ENCODE measurements at places on chromosomes 6 and 20.

DNA sequence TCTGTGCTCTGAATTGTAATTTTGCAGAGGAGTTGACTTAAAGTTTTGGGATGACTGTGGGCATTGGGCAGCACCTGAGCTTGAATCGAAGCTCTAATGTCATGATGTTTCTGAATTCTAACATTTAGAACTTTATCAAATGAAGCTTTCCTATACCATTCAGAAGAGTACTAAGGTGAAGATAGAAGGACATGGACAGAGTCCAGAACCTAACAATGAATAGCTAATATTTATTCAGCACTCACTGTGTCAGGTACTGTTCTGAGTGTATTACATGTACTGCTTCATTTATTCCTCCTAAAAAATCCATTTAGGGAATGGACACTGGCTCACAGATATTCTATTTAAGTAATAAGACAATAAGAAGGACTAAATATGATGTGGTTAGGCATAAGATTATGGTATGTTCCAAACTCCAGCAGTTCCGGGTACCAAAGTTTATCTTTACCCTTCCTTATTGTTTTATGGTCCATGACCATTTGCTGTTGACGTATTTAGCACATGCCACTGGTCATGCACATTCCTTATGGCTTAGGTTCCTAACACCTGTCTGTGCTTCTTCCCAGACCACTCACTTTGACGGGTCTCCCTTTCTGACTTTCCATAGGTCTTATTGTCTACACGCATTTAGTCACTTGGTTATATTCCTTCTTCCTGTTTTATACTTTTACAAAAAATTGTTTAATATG lies 20.3 kb downstream of the BCKDHB start:
- DNase-seq, result no peak

DNA sequence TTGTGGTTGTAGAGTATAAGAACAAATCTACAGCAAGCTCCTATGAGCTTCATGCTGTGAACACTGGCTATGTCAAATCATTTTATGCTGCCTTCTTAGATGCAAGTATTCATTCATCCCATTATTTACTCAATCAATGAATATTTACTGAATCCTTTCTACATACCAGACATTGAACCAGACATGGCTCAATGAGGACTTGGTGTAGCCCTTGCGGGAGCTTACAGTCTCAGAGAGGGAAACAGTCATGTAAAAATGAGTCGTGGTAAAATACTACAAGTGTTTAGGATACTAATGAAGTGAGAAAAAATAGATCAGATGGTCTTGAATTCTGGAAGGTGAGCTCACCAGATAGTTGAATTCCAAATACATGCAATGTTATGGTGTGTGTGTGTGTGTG lies 44.8 kb upstream of the ENPP1 start:
- no peak for DNase-seq

GRCh38 chr6:26249707-26249956 lies 115.4 kb upstream of the BTN3A2 start:
- DNase-seq, result no peak

DNA sequence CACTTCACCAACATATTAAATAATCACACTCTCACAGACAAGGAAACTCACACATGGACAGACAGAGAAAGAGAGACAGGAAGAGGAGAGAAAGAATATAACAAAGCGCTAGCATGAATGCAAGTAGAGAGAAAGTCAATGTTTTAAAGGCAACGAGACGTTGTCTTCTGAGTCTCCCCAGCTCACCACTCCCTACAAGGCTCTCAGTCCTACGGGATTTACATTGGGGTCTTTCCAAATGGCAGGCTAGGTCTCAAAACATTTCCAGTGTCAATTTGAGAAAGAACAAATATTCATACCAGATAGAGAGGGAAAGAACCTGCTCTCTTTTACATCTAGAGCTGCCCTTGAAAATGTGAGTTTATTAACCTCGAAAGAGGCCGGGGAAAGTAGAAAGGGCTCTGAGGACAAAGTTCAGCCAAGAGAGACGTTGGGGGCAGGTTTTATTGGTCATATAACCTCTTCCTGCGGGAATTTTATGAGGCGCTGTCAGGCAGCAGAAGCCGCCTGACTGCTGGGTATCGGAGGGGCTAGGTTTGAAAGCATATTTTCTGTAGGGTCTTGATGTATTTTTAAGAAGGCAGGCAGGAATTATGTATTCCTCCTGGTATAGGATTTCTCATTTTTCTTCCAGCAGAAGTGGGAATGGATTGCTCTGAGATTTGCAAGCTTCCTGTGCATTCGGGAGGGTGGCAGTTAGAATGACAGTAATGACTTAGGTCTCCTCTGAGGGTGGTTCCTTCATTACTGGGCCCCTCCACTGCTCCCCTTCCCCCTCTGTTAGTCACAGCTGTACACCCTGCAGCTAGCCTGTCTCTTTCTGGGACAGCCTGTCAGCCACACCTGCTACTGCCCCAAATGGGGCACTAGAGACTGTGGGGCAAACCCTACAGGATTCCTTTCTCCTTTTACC lies 34.4 kb upstream of the KIF16B start:
- no peak for DNase-seq

DNA sequence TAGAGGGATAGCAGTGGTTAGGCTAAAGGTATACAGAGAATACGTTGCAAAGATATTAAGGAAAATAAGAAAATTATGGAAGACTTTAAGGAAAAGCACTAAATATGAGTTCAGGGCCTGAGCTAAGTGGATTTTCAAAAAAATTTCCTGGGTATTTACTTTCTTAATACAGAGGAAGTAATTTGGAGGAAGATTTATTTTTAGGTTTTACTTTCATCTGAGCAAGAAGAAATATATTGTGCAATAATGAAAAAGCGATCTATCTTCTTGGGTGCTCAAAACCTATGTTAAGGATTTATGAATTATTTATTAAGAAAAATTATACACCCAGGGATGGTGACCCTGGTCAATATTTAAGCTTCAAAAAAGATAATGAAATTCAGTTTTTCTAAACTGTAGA lies 224.7 kb downstream of the PLCB1 start:
- DNase-seq, result no peak

GRCh38 chr6:90074161-90074850 lies 180.0 kb downstream of the GJA10 start:
- no peak for DNase-seq

DNA sequence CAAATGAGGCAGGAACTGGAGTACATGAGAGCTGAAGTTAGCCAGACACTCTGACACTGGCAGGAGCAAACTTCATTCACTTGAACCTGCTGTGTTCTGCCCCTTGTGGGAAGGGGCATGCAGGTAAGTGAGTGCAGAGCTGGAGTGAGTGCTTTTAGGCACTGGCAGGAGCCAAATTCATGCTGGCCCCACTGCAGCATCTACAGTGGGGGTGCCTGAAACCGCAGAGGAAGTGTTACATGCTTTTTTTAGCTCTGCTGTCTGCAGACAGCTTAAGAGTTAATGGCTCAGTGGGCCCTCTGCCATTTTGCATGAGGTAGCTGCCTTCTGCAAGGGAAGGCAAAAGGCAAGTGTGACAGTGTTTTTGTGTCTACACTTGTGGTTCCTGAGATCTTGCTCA lies 167.9 kb upstream of the SYNCRIP start:
- DNase-seq, result no peak

DNA sequence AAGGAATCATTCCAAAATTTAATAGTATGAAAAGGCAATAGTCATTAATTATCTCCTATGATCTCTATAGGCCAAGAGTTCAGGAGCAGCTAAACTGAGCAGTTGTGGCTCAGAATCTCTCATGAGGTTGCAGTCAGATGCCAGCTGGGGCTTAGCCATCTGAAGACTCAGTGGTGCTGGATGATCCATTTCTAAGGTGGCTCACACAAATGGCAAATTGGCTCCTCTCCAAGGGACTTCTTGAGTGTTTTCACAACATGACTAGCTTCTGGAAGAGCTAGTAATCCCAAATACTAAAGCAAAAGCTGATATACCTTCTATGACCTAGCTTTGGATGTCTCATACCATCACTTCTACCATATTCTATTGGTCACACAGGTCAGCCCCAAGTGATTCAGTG lies 104.2 kb downstream of the HAO1 start:
- no peak for DNase-seq

DNA sequence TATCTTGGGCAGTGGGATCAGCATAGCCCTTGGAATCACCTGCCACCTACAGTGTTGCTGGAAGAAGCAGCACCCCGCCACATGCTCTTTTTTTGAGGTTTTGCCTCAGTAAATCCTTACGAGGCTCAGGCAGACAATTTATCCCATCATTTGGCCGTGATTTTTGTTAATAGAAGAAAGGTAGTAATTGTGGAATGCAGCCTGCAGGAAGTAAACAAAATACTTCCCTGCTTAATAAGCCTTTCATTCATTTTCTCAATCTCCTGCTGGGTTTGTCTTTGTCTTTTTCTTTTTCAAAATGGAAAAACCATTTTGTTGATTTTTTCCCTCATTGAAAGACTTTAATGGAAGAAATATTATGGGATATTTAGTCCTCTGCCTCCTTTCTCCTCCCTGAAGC lies 93.7 kb upstream of the CD83 start:
- no peak for DNase-seq

GRCh38 chr6:18596531-18596835 lies 209.3 kb downstream of the RNF144B start:
- DNase-seq, result no peak

DNA sequence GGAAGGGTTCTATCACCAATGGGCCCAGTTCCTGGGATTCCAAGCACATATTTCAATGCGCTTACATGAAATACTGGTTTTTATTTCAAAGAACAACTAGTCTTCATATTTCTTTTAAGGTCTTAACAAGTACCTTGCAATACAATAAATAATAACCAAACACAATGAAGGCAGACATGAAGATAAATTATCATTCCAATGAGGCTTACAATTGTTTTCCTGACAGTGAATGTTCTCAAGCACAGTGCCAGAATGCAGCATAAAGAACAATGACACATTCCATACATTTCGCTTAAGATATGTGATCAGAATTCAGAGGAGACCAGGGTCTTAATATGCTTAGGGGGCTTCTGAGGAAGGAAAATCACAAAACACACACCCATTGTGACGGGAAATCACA lies 26.3 kb downstream of the RAMACL start:
- DNase-seq, result no peak

- DNase-seq, result no peak
Measured at GRCh38 chr20:18728870-18729224, 84.7 kb upstream of the SCP2D1 start.

DNA sequence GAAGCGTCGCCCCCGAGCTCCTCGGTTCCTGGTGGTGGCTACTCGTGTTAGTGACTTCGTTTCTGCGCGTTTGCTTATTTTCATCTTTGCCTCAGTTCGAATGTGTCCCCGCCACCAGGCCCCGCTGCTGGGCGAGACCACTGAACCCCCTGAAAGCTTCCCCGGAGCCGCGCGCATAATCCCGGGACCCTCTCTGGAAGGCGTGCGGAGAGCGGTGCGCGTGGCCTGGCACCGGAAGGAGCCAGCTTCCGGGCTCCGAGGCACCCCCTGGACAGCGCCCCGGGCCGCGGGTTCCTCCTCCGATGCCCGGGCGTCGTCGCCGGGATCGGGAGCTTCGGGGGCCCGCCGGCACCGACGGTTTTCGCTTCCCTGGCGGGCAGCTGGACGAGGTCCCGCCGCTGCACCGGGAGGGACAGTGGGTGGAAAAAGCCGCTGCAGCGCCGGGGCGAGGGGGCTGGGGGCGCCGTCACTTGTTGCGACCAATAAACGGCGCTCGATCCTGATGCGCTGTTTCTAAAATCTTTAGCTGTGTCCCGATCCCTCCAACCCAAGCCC lies 643 bp upstream of the SLC35D3 start:
- no peak for DNase-seq

DNA sequence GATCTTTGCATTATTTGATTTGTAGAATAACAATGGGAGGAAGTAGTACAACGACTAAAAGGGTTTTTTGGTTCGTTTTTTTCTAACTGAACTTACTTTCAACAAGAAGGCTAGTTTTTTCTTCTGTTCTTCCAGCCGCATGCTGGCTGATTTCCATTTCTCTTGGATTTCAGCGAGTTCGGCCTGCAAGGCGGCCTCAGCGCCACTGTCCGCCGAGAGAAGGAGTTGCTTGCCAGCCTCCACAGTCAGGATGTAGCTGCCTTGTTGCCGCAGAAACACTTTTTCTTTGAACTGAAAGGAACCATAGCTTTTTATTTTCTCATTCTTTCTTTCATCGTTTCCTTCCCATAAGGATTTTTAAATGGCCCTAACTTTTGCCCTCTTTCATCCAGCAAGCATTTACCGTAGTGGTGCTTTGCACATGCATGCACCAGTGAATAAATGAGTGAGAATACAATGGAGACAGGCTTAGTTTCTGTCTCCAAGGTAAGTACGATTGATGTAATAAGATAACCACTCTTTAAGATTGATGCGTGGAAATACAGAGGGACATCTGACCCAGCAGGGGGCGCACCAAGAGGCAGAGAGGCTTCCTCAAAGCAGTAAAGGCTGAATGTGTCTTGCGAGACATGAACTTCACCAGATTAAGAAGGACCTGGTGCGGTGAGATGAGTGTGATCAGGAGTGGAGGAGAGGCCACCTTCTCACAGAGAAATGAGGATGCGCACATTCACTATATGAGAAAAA lies 398.8 kb downstream of the ESR1 start:
- DNase-seq, result peak; percentile 43

GRCh38 chr6:3361312-3362037 lies 95.4 kb downstream of the SLC22A23 start:
- DNase-seq, result no peak

GRCh38 chr20:63861981-63862901 lies 943 bp downstream of the ABHD16B start:
- DNase-seq, result no peak

- no peak for DNase-seq
Measured at GRCh38 chr20:59002874-59003399, 4.1 kb downstream of the CTSZ start.

GRCh38 chr6:29745855-29746449 lies 22.7 kb downstream of the HLA-F start:
- DNase-seq, result no peak

DNA sequence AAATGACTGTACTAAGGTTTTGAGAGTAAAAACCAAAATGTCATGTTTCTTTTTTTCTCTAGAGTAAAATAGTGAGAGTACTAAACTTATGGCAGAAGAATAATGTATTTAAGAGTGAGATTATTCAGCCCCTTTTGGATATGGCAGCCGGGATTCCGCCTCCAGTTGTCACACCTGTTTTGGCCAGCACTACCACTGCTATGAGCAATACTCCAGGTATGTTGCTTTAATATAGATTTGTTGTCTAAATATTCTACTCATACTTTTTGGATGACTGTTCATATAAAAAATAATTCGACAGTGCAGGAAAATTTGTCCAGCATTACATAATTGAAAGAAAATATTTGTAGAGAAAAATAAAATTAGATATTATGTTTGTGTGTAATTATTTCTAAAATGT lies 59.5 kb downstream of the SCAF8 start:
- no peak for DNase-seq

DNA sequence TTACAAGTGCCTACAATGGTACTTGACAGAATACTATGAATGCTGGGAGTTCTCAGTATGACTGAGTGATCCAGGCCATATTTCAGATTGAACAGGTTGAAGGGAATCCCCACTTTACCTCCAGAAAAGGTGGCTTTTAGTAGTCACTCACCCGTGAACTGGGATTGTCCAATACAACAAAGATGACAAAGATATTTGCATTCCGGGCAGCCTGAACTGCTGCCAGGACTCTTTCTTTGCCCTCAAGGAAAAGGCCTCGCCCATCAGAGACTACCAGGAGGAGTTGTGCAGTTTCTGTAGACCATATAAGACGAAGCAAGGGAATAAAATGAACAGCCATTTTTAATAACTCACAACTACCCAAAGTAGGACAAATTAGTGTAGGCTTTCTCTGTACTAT lies 6.3 kb upstream of the LYRM2 start:
- DNase-seq, result no peak
